ENCODE measurements at places on chromosomes 16 and 17.

GRCh38 chr16:73339821-73340220 lies 291.9 kb upstream of the ZFHX3 start:
- no peak for DNase-seq

DNA sequence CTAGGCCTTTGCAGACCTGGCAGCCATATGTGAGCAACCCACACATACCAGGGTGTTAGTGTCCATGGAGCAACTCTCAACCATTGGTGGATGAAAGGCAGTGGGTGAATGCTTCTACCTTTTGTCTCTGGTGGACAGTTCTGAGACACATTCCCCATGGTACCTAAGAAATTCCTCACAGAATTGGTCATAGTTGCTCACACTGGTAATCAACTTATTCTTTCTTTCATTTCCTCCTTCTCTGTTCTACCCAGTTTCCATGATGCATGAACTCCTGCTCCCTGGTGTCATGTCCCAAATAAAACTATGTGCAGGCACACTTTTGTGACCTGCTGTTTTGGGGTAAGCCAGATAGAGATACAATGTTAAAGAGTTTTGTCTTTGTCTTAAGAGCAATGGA lies 33.2 kb upstream of the MPHOSPH6 start:
- no peak for DNase-seq

DNA sequence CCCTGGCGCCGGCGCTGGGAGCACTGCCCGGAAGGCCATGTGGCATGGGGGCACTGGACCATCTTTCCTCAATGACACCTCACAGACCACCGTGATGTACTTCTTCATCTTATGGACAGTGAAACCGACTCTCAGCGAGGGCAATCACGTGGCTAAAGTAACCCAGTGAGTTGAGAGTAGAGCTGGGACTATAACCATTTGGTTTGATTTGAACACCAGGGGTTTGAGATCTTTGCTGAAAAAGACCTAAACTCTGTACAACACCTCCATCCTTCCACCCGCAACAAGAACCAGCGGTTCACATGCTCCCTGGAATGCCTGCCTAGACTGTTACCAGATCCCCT lies 3.3 kb downstream of the ITGA2B start:
- DNase-seq = no peak

DNA sequence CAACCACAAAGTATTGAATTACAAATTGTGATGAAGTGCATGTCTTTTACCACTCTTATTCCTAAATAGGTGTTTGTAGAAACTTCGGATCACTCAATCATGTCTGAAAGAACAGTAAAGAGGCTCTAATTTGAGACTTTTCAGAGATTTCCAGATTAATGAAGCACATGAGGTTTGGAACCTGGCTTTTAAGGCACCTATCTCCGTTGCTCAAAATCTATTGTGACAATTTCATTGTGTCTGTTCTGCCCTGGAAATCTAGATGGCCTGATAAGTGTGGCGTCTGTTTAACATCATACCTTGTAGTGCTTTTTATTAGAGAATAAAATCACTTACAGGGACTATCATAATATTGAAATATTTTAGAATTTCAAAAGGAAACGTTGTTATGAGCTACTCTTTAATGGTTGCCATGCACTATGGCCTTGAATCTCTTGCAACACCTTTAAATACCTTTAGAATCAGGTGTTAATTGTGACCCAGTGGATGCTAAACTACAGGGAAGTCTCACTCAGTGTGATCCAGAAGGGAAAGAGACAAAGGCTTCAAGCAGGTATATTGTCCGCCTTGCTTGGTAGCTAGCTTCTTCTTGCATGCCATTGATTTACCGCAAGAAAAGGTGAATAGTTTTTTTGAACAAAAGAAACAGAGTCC lies 210.3 kb downstream of the CNTNAP4 start:
- DNase-seq = no peak

DNA sequence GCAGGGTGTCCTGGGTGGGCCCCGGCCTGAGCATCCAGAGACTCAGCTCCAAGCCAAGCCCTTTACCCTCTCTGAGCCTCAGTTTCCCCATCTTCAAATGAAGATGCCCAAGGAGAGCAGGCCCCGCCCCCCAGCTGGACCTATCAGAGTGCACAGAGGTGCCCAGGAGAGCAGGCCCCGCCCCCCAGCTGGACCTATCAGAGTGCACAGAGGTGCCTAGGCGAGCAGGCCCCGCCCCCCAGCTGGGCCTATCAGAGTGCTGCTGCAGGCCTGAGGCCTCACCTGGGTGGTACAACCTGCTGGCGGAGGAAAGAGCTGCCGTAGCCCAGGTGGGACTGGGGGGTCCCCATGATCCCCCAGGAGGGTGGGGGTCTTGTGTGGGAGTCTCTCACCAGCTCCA lies 3.4 kb upstream of the SSTR5 start:
- DNase-seq = no peak

DNA sequence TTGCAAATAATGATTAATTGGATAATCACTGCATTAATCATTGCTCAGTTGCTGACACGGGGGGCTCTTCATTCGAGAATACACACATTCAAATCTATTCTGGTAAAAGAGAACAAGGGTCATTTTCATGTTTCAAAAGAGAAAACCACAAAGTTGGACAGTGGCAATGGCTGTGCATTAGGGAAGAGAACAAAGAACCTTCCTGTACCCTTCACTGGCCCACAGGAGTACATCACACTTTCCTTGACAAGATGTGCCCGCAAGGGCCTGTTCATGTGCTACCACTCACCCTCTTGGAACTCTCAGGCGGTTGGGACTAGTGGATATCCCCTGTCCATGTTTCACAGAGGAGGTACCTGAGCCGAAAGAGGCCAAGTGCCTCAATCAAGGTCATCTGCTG lies 223.2 kb downstream of the ZFHX3 start:
- DNase-seq = no peak

GRCh38 chr17:21025451-21025850 lies 17.4 kb downstream of the USP22 start:
- peak; percentile 64 for DNase-seq

- DNase-seq = peak; percentile 84
Observed at GRCh38 chr17:80169784-80170500, at the start of gene CARD14. TSS of gene CARD14 (plus strand) at chr17:80170030. CDS start at chr17:80181439, 11,409 bp downstream.

DNA sequence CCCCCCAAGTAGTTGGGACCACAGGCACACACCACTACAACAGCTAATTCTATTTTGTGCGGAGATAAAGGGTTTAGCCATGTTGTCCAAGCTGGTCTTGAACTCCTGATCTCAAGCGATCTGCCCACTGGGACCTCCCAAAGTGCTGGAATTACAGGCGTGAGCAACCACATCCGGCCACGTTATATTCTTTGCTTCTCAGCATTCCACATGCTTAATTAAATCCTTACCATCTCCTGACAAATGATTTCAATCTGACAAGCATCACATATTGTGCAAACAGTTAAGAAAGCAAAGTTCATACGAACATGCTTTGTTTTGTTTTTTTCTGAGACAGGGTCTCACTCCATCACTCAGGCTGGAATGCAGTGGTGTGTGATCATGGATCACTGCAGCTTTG lies 18.2 kb downstream of the HIGD1B start:
- DNase-seq = no peak

DNA sequence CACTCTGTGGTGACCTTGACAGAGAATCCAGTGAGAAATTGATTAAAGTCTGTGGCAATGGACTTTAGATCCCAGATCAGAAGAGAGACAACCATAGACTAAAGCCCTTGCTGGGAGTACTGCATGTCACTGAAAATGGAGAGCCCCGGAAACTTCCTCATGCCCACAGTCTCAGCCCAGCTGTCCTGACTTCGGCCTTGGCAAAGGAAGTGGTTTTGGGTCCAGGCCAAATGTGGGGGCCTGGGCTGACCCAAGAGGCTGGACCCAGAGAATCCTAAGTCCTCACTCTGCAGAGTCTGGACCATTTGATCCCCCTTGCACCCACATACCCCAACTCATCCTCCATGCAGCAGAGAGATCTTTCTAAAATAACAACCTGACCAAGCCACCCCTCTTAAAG lies 4.7 kb upstream of the BEAN1 start:
- no peak for DNase-seq

DNA sequence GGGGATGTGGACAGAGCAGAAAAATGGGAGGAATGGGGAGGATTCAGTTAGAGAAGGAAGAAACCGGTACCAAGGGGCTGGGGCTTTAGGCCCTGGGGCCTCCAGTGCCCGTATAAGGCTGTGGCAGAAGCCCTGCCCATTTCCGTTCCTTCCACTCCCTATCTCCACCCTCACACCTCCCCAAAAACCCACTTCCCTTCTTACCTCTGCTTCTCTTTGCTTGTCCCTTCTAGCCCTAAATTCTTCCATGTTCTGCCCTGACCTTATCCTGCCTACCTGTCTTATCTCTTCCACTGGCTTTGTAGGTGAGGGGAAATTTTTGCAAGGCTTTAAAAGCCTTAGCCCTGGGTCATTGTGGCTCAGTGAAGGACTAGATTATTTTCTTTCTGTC lies 4.1 kb downstream of the RNF167 start:
- DNase-seq = no peak

DNA sequence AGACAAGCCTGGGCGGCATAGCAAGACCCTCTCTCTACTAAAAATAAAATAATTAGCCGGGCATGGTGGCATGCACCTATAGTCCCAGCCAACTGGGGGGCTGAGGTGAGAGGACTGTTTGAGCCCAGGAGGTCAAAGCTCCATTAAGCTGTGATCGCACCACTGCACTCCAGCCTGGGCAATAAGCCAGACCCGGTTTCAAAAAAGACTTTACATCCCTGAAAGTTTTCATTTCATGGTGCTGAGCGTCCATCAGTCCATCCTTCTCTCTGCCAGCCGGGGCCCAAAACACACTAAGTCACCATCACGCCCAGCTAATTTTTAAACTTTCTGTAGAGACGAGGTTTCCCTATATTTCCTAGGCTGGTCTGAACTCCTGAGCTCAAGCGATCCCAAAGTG lies 10.6 kb downstream of the RAB40B start:
- DNase-seq = no peak

DNA sequence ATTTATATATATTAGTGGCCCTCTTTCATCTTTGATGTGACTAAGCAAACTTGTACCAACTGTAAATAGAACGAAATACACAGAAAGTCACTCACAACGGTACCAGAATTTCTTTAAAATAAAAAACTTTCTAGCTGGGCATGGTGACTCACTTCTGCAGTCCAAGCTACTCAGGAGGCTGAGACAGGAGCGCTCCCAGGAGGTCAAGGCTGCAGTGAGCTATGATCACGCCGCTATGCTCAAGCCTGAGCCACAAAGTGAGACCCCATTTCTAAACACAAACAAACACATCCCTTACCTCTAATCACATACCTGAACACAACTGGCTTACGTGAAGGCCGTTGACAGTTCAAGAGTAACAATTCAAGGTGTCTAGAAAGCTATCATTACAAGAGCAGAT lies 29.7 kb downstream of the STAT5B start:
- DNase-seq = no peak

GRCh38 chr16:59324462-59324861 lies 590.3 kb upstream of the GOT2 start:
- peak; percentile 14 for DNase-seq

GRCh38 chr16:74667255-74667700 lies 601 bp upstream of the RFWD3 start:
- no peak for DNase-seq

DNA sequence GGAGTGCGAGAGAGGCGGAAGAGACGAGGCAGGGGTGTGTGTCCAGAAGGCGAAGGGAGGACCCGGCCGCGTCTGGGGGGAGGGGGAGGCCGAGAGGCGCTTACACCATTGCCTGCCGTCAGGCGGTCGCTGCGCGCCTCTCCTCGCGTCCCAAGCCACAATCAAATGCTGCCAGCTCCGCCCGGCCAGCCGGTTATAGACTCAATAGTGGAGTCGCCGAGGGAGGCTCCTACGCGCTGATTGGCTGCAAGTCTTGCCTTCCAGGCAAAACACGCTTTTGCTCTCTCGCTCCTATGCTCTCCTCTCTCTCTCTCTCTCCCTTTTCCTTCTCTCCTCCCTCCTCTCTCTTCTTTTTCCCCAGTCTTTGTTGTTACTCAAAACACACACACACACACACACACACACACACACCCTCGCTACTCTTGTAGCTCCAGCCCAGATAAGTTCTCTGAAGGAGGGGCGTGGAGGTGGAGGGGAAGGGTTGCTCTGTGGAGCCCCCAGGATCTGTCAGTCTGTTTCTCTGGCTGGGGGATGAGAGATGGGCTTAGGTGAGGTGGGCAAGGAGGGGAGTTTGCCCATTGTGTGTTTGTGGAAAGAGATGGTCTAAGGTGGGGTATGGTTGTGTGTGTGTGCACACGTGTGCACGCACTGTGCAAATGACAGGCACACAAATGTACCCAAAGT lies at the start of gene DLX3:
Gene DLX3 (minus strand): TSS at position 170 of the 684 bp plus-strand sequence. CDS start 226 bp downstream, outside the sequence.
- peak; percentile 68 for DNase-seq

GRCh38 chr17:73492821-73493814 lies 151.1 kb downstream of the SDK2 start:
- no peak for DNase-seq

GRCh38 chr17:48576479-48577309 lies 1.5 kb downstream of the HOXB4 start:
- no peak for DNase-seq

DNA sequence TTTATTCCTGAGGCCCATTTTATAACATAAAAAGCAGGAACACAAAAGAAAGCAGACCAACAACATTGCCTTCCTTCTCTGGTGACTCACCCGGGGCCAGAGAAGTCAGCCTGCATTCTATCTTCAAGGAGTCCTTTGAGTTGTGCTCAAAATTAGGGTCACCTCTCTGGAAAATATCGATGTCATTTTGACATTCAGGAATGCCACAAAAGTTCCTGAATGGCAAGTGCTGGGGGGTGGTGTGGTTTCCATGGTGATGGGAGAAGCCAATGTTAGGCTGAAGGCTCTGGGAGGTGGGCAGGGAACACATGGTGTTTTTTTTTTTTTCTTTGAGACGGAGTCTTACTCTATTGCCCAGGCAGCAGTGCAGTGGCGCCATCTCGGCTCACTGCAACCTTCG lies 159.6 kb downstream of the HAPSTR1 start:
- DNase-seq = no peak

GRCh38 chr16:82062645-82063058 lies 27.6 kb downstream of the HSD17B2 start:
- DNase-seq = peak; percentile 96

GRCh38 chr16:7861891-7862582 lies 529.4 kb downstream of the RBFOX1 start:
- DNase-seq = no peak

GRCh38 chr16:47599512-47599911 lies 138.4 kb downstream of the PHKB start:
- DNase-seq = no peak

DNA sequence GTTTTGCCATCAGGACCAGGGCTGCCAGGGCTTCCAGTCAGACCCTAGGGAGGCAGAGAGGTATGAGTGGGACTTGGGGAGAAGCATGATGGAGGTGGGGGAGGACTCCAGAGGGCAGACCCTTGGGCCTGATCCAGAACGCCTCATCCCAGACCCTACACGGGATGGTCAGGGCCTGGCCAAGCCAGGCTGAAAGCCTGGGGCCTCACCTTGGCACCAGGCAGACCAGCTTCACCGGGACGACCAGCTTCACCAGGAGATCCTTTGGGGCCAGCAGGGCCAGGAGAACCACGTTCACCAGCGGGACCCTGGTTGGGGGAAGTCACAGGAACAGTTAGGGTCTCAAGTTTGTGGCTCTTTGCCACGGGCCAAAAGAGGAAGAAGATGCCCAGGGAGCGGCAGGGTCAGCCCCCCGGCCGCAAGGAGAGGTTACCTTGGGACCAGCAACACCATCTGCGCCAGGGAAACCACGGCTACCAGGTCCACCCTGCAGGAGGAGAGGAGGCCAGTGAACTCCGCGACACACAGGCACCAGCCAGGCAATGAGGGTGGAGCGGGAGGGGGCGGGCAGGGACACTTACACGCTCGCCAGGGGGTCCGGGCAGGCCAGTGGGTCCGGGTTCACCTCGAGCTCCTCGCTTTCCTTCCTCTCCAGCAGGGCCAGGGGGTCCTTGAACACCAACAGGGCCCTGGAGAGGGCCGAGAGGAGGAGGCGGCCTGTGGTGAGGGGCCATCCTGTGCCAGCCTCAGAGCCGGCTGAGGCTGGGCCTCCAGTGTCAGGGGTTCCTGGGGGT lies 7.1 kb downstream of the COL1A1 start:
- no peak for DNase-seq

Data from bronchial epithelial cell (primary cell).